ENCODE measurements at places on chromosomes 2 and 18.

- no peak for DNase-seq
Observed at GRCh38 chr2:140650825-140651224, 1480.0 kb downstream of the LRP1B start.

- no peak for DNase-seq
Observed at GRCh38 chr2:112085916-112086669, 31.0 kb downstream of the TMEM87B start.

- no peak for DNase-seq
Observed at GRCh38 chr2:32719933-32720716, 92.3 kb downstream of the TTC27 start.

GRCh38 chr2:52597346-52597745, 1170.3 kb upstream of the CHAC2 start:
- no peak for DNase-seq

DNA sequence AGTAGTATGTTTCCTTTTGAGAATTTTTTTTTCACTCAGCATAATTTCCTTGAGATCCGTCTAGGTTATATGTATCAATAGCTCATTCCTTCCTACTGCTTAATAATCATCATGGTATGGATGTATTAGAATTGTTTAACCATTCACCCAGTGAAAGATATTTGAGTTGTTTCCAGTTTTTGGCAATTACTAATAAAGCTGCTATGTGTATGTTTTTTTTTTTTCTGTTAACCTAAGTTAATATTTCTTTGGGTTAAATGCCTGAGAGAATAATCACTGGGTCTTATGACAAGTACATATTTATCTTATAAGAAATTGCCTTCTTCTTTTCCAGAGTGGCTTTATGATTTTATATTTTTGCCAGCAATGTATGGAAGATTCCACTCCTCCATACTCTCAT, 96.4 kb upstream of the ST6GAL2 start:
- DNase-seq = no peak

DNA sequence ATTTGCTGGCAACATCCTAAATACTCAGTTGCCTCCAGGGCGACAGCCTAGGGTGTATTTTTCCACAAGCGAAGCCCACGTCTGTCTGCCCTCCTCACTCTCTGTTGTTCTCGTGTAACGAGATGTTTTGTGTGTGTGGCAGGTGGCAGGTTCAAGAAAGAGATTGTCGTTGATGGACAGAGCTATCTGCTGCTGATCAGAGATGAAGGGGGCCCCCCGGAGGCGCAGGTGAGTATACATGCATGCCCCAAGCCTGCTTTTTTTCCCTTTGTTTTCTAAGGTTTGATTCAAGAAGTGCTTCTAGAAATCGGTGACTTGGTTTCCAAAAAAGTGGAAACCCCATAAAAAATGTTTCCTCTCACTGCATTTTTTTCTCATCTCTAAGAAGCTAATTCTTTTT, 247.0 kb downstream of the AGAP1 start:
- DNase-seq = no peak

DNA sequence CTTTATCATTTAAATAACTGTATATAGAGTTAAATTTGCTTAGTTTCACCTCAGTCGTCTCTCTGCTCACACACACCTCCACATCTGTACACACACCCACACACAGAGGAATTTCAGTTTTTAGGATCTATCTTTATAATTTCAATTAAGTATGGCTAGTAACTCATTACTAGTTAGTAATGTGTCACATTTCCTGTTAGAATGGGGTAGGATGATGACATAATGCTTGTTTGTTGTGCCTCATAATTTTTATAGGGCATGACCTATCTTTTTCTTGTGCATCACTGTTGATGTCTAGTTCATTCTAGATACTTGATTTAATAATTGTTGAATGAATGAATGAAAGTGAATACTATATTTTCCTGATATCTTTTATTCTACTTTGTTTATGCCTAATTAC, 108.6 kb downstream of the AGPS start:
- DNase-seq = no peak

DNA sequence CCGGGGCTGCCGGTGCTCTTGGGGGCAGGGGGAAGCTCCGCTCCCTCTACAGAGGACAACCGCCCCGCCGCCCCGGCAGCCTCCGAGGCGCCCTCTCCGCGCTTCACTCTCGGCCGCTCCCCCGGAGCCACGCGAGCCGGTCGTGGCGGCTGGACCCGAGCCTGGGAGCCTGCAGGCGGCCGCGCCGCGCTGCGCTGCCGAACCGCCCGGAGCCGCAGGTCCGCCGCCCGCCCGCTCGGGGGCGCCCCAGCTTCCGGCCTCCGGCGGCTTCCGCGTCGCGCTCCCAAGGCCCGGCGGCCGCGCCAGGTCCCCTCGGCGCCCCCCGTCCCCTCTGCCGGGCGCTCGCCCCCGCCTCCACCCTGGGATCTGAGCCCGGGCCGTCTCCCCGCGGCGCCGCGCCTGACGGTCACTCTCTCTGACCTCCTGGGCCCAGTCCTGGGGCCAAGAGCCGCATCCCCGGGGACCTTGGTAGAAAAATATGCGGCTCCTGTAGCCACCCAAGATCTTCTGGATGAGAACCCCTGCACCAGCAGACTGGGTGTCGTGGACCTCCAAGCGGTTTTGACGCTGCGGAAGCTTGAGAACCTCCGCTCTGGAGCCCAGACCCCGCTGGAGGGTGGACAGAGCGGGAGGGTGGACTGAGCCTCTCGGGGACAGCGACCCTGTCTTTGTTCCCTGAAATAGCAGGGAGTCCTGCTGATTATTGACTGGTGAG, 44.3 kb downstream of the SERTAD2 start:
- peak; percentile 64 for DNase-seq

DNA sequence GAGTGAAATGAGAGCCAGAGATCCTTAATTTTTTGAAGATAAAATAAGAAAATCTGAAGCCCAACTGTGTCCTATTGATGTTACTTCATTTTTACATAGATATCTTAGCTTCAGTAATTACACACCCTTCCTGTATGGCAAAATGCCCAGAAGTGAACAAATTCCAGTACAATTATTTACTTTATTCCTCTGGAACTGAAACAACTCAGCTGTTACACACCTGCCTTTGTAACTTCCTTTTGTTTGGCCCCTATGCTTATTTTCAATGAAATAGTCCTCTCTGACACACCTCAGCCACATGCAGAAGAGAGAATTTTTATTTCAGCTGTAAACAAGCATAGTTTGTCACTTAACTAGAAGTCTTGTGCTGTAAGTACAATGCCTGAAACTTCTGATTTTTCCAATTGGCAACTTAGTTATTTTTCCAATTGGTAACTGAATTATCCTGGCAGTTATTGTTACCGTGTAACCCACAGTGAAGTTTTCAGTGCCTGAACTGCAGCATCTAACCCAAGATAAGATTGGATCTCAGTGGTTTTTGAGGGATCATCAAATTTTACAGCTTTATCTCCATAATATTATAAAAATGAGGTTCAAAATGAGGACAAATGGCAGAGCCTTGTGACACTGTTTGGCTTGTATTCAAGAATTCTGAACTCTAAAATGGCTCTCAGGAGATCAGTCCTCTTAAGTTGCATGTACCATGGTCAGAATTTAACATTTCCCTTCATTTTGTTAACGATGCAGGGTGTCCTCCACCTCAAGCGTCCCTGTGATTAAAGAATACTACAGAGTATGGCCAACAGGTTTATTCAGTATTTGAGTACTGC, 82.6 kb downstream of the PKP4 start:
- no peak for DNase-seq

DNA sequence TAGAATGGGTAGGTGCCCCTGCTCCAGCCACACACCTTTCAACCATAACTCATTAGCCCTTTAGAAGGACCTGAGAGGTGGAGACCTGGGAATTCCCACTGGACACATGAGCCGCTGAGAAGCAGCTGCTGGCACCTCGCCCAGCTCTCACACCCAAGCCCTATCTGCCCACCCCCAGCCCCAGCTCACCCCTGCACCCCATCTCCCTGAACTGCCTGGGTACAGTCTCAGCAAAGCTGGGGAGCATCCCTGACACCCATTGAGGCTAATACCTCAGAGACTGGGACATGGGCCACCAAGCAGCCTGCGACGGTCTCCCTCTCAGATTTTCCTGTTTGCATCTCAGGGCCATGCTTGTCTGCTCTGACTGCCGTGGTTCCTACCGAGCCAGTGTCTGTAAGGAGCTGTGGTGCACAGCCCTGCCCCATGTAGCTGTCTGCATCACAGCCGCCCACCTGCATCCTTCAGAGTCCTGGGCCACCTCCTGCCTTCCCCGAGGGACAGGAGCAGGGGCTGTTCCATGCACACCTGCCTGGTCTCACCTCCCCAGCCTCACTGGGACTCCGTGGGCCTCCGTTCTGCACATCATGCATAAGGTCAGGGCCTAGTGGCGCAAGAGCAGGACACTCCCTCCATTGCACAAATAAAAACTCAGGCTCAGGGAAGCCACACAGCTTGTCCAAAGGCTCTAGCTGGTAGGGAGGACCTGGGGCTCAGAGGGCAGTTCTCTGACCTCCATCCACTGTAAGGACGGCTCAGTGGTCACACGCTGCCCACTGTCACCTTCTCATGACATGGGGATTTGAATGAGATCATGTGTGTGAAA, 90.0 kb downstream of the SEPTIN10 start:
- peak; percentile 7 for DNase-seq

DNA sequence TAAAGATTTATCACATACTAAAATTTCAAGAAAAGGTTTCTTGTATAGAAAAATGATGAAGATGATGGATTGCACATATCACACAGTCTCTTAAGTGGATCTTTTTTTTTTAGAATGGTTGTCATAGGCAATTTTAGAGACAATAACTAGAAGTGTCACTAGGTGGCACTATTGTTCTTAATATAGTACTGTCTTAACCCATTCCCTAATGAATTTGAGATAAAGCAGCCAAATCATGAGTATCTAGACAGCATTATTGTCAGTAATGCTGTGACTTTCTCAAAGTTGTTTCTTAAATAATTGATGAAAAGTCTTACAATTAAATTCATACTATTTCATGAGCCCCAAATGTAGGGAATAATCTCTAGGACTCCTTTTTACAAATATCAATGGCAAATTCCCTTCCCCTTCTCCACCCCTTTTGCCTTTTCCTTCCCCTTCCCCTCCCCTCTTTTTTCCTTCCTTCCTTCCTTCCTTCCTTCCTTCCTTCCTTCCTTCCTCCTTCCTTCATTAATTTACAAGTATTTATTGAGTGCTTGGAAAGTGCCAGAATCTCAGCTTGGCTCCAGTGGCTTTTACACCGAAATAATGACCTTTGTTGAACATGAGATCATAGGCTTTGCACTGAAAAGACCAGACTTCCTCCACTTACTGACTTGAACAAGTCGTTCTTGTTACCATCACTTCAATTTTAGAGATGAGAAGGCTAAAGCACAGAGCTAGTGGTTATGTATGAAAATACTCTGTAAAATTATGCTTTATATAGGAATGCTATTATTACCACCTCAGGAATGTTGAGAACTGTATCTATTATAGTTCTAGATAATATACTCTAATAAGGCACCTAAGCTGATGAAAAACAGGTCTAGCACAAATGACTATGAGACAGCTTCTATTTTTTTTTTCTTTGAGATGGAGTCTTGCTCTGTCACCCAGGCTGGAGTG, 19.8 kb downstream of the MYL12B start:
- DNase-seq = peak; percentile 92

GRCh38 chr2:9914384-9915065, 37.0 kb upstream of the GRHL1 start:
- DNase-seq = no peak

DNA sequence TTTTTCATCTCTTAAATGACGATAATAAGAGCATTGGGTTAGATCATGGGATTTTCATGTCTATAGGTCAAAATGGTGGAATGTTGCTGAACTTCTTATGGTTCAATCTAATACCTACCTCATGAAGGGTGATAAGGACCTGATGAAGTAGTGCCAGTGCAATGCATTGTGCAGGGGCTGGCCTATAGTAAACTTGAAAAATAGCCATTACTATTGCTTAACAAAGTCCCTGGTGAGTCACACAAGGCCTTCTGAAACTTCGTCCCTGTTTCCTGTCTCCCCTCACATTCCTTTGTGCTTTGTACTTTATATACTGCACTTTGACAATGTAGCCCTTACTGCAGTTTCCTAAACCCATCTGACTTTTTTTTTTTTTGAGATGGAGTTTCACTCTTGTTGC, 515.9 kb downstream of the SLC4A3 start:
- DNase-seq = no peak

- no peak for DNase-seq
Observed at GRCh38 chr2:158488442-158489216, 31.9 kb downstream of the PKP4 start.

- DNase-seq = peak; percentile 67
Observed at GRCh38 chr2:29443627-29444026, 328.4 kb downstream of the CLIP4 start.

All from inflammatory macrophage (primary cell).